Stimulated activated CD4-positive, alpha-beta T cell treated with anti-CD3 and anti-CD28 coated beads, TNF-alpha, amount 100 ng/mL, for 4 hours (primary cell): ENCODE measurements at places on chromosomes 5 and 9.

DNA sequence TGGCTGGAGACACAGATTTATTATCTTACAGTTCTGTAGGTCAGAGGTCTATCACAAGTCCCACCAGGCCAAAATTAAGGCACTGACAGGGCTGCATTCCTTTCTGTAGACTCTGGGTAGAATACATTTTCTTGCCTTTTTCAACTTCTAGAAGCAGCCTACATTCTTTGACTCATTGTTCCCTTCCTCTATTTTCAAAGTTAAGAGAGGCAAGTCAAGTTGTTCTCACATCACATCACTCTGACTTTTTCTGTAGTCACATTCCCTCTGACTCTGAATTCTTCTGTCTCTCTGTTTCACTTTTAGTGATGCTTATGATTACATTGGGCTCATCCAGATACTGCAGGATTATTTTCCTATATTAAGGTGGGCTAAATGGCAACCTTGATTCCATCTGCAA is 119.0 kb downstream of the MELK start:
- no peak for DNase-seq

- DNase-seq = no peak
Observed at GRCh38 chr5:149422366-149423048, 43.4 kb upstream of the IL17B start.

DNA sequence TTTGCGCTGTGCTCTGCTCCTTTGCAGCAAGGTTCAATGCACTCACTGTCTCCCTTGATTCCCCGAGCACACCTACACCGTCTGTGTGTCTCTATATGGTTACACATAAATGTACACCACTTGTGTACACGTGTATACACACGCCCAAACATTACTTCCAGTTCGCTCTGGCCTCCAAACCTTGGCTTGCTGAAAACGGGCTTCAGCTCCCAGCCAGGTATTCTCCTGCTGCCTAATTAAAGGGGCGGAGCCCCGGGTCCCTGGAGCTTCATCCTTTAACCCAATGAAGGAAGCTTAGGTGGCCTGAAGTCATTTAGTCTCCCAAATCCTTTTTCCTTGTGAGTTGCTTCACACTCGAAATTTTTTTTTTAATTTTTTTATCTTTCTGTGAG is 4.6 kb downstream of the ISL1 start:
- no peak for DNase-seq

- DNase-seq = no peak
Observed at GRCh38 chr9:116039312-116039711, 114.3 kb upstream of the PAPPA start.

DNA sequence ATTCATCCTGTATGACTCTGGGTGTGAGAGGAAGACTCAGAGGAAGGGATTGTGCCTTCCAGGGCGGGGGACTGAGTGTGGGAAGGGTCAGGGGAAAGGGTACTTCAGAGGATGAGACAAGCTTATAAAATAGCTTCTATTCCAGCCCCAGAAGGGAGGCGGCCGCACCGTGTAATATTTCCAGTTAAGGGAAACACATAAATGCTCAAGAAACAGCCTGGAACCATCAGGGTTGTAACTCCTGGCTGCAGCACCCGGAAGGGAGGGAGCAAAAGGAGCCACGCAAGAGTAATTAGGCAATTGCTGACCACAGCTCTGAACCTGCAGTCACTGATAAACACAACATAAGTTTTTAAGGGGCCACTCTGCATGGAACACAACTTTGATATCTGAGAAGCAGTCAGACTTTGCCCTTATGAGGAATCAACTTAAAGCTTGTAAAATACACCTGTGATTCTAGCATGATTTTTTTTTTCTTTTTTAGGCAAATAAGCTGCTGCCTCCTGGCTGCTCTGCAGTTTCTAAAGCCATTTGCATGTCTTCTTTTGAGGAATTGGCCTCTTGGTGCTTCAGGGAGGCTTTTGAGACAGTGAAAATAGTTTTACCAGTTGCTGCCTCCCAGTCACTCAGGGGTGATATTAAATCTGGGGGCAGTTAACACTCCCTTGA is 382.7 kb downstream of the ENC1 start:
- DNase-seq = no peak

- DNase-seq = no peak
Observed at GRCh38 chr5:157516006-157516405, 56.0 kb downstream of the NIPAL4 start.

DNA sequence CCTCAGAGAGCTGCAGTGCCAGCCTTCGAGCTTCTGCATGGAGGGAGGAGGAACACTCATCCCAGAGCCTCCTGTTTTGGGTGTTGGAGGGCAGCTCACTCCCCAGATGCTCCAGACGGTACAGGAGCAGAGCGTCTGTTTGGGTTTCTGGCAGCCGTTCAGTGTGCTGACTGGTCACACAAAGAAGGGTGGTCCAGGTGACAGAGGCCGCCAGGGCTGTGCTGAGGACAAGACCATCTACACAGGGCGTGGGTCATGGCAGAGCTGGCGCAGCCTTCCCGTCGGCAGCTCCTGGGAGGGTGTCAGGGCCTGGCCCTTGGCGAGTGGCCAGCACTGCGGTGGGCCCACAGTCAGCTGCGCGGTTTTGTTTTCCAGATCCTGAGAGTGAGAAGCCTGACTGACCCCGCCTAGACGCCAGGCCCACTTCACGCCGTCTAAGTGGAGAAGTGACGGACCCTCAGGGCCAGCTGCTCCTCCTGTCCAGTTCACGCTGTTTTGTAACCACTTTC is 131.4 kb upstream of the FAM120A start:
- DNase-seq = no peak

GRCh38 chr9:26650325-26650724 is 242.3 kb downstream of the CAAP1 start:
- DNase-seq = no peak

GRCh38 chr5:98639274-98639673 is 134.2 kb upstream of the RGMB start:
- no peak for DNase-seq

- DNase-seq = no peak
Observed at GRCh38 chr9:99345942-99346341, 123.9 kb downstream of the SEC61B start.

DNA sequence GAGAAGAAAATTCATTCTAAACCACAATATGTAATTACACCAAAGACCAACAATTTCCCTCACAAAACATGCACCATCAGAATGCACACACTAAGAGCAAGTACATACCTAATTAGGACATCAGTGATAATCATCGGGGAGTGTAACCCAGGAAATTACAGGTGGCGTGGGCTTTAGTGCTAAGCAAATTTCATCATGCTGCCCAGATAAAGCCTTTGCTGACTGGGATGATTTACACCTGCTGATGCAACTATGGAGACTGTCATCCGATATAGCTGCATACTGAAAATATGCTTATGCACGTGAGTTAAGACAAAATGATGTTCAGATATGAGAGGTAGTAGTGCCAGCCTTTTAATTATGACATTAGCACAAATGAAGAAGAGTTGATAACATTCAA is 123.2 kb downstream of the DCP2 start:
- DNase-seq = no peak

- DNase-seq = no peak
Observed at GRCh38 chr5:32029261-32029660, 144.9 kb downstream of the GOLPH3 start.

GRCh38 chr5:146662229-146662628 is 146.2 kb upstream of the GPR151 start:
- DNase-seq = no peak

DNA sequence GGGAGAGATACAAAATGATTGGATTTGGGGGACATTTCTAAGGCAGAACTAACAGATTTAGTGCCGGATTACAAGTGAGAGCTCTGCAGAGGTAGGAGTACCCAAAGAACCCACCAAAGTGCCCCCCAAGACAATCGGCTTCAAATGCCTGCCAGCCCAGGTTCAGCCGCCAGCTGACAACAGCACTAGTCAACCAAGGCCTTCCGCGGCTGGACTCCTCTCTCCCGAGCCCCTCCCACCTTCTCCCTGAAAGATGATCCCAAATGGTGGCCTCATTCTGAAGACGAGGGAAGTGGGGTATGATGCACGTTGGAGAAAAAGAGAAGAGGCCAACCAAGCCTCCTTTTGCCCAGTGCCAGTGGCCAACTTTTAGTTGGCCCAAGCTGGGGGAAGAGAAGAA is 210.4 kb upstream of the SLC30A5 start:
- no peak for DNase-seq

DNA sequence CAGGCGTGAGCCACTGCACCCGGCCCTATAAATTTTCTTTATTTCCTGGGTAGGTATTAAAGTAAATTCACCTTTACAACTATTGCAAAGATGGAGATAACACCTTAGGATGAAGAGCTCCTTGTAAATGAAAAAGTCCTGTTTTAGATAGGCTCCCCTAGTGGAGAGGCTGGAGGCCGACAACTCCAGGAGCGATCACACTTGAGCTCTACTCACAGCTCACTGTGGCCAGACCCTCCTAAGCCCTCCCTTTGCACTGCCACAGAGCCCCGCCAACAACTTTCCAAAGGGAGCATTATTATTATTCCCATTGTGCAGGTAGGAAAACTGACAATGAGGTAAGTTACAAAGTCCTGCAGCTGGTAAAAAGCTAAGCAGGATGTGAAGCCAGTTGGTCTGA is 139.1 kb upstream of the ERCC6L2 start:
- DNase-seq = no peak

DNA sequence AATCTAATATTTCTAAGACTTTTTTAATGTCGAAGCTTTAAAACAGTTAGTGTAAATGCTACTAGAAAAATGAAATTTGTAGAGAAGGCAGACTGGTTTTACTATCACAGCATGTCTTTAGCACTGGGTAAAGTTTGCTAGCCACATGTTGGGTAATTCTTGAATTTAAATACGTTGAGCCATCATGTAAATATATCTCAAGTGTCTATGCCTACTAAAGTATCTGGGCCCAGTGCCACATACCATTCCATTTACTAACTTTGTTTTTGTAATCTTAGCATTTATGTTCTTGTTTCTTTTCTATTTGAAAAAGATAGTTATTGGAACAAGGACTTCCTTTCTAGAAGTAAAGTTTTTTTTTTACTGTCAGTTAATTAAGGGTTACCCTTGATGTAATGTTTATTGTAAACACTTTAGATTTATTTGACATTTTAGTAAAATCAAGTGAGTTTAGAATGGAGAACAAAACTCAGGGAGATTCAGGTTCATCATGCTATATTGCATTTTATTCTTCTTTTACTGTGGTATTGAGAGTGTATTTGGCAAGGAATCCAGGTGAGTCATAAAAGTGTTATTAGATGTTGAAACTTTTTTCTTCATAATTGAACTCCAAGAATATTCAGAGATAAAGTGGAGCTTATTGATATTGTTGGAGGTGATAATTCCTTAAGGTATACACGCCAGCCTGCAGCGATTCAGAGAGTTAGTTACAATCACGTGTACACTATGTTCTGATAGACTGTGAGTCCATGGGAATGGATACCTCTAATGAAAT is 182.4 kb downstream of the CCDC171 start:
- DNase-seq = no peak

GRCh38 chr5:8391911-8392310 is 523.0 kb downstream of the MTRR start:
- no peak for DNase-seq

GRCh38 chr5:73282923-73283322 is 109.9 kb downstream of the TMEM174 start:
- no peak for DNase-seq

DNA sequence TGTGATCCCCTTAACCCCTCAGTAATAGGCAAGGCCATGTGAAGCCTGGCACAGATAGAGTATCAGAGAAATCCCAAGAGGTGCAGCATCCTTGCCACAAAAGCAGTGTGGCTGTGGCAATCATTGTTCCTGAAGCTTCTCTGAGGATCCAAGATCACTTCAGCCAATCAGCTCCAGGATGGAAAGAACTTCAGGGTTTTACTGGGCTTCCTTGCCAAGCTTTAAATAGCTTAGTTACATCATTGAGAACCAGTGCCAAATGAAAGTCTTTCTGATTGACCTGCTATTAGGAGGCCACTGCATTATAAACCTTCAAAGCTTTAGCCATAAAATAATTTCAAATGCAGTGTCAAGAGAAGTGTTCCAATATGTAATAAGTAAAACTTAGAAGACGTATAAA is 430.6 kb downstream of the PIK3R1 start:
- no peak for DNase-seq

DNA sequence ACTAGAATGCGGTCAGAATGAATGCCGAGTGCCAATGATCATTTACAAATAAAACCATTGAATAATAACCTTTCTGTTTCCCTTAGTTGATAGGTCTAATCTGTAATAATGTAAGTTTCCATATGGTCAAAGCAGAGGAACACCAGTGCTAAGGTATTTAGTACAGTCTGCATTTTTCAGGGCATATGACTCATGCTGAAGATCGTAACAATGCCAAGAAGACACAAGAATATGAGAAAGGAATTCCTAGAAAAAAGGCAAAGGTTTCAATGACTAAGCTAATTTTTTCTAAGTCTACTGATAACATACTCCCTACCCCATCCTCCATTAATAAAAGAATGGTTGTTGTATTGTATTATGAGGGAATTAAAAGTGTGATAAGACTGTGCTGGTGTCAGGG is 2.8 kb downstream of the OR1L8 start:
- DNase-seq = no peak

DNA sequence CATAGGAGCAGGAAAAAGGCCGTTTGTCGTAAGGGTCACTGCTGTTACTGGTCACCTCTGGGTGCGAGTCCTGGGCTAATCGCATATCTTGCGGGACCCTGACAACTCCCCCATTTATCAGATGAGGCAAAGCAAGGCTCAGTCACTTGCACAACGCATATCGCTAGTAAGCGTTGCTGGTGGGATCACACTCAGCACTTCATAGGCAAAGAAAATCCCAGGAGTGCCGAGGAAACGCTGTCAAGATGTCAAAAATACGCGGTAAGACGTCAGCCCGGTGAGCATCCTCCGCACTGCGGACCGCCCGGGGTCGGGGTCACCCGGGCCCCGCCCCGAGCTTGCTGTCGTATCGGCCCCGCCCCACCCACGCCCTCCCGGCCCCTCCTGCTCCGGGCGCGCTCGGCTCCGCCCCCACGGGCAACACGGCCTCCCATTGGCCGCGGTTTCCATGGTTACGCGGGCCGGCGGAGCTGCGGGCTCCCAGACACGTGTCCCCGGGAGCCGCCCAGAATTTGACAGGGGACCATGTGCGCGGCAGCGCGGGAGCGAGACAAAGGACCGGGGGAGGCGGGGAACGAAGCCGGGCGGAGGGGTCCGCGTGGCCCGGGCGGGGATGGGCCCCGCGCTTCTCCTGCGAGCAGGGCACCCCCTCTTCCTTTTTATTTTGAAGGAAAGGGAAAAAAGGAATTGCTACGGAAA is 80.2 kb upstream of the IER5L start:
- DNase-seq = peak; percentile 81

- DNase-seq = no peak
Observed at GRCh38 chr5:179131886-179132585, 71.9 kb downstream of the ZNF354C start.

GRCh38 chr5:73179730-73180129 is 6.7 kb downstream of the TMEM174 start:
- DNase-seq = no peak
